NCI-H748 treated with DMSO at 0.1 percent for 48 hours (cell line): ENCODE measurements at places on chromosomes 13 and 19.

GRCh38 chr19:44718441-44719261 is 19.7 kb downstream of the CEACAM16 start:
- no peak for DNase-seq

- DNase-seq: no peak
These were observed 9.9 kb upstream of the CEACAM20 start for GRCh38 chr19:44539236-44539826.

- DNase-seq: no peak
These were observed 392.7 kb upstream of the ZNF507 start for GRCh38 chr19:31952693-31953092.

DNA sequence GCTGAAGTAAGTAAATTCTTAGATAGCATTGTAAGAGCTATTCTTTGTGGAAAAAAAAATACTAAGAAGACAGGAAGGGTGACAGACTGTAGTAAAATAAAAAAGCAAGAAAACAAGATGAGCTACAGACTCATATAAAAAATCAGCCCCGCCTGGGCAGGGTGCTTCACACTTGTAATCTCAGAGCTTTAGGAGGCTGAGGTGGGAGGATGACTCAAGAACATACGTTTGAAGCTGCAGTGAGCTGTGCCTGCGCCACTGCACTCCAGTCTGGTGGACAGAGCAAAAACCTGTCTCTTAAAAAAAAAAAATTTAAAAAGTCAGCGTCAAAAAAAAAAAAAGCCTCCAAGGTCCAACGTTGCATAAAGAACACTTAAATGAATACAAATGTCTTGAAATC is 102.1 kb downstream of the VWA8 start:
- no peak for DNase-seq

DNA sequence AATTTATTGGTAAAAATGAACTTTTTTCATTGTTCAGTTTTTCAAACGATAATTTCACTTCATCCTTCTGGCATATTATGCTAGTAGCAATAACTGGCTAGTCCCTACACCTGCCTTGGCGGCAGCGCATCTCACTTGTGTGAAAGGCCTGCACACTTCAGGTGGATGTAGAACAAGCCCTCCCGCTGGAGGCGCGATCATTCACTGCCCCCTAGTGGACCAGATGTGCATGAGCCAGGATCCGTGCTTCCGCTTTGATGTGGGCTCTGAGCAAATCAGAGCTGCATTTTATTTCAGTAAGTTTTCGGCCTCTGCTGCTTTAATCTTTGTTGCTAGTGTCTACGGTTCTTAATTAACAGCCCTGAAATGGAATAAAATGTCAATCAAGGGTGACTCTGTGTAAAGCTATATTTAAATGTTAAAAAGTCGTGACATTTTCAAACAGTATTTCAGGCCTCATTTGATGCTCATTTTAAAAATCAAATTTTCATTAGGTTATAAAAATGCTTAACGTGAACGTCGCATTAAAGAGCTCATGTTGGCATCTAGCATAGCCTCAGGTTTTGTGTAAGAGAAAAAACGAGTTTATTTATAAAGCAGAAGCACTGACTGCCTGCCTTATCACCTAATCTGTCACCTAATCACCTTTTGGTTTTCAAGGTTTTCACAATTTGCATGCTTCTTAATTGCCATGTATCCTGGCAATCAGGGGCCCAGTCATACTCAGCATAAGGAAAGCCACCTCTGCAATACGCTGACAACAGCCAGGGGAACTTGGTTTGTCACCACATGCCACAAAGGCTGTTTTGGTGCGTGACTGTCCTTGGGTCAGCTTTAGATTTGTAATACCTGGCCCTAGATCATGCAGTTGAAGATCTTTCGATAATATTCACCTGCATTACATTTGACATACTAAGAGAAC is 112.2 kb downstream of the TEX26 start:
- DNase-seq: peak; percentile 92

DNA sequence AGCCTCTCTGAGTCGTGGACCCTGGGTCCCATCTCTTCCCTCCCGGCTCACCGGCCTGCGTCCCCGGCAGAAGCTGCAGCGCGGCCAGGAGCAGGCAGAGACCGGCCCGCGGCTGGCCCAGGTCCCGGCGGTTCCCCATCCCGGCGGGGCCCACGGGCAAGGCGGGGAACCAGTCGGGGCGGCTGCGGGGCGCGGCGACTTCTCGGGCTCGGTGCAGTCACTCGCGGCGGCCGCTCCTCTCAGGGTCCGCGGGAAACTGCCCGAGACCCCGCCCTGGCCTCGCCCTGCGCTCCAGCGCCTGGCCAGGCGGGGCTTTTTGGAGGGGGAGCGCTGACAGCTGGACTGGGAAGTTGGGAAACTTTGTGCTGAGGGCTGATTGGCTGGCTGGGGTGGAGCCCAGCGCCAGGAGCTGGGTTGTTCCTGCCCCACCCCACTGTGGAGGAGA is at the start of gene COL5A3:
Gene COL5A3, minus strand, starts transcription at position 258 of the 445 bp plus-strand sequence. Its CDS starts 119 bp downstream, at position 139.
- DNase-seq: no peak

GRCh38 chr13:99545979-99546378 is 44.7 kb downstream of the TM9SF2 start:
- DNase-seq: no peak
